NCI-H748 treated with DMSO at 0.1 percent for 48 hours (cell line): ENCODE measurements at places on chromosomes 5 and 9.

DNA sequence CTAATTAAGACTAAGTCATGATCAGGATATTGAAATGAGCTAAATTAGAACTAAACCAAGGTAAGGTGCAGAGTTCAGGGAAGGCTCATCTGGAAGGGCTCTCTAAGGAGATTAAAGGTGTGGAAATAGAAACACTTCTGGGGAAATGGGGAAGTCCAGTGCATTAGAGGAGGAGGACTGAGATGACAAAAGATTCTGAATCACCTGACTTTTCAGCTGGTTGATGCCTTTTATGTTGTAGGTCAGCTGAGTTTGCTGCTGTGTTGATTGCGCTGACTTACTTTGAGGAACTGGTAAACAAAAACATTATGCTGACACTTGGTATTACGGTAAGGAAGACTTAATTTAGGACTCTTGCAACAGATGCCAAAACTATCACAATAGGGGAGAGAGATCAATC lies 23.8 kb downstream of the IFNA5 start:
- DNase-seq = no peak

- DNase-seq = no peak
Observed at GRCh38 chr5:98581112-98581997, 192.1 kb upstream of the RGMB start.

GRCh38 chr9:34650816-34651215 lies 1.2 kb upstream of the IL11RA start:
- DNase-seq = no peak

DNA sequence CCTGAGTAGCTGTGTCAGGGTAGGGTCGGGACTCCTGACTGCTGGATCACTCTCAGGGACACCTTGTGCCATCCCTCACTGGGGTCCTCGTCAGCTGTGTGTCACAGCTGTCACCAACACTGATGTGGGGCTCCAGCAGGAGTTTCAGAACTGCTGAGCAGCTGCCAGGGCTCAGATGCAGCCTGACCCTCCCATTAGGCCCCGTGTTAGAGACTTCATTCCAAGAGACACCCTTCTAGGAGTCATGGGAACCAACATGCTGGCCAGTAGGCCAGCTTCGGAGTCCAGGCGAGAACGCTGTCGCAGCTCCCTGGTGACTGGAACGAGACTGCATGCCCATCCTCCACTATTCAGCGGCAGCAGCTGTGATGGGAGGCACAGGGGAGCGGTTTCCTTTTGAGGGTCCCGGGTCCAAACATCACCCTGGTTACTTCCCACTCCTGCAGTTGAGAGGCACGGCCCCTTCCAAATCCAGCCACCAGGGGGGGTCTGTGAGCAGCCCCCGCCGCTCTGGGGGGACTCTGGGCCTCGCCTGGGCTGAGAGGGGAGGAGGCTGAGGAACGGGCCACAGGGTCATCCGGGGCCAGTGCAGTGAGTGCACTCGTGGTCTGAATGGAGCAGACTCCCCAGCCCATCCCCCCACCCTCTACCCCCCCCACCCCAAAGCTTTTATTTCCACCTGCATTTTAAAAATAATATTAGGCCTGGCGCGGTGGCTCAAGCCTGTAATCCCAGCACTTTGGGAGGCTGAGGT lies 12.6 kb upstream of the TCF7 start:
- no peak for DNase-seq

GRCh38 chr5:598564-598890 lies 13.6 kb upstream of the CEP72 start:
- peak; percentile 51 for DNase-seq

DNA sequence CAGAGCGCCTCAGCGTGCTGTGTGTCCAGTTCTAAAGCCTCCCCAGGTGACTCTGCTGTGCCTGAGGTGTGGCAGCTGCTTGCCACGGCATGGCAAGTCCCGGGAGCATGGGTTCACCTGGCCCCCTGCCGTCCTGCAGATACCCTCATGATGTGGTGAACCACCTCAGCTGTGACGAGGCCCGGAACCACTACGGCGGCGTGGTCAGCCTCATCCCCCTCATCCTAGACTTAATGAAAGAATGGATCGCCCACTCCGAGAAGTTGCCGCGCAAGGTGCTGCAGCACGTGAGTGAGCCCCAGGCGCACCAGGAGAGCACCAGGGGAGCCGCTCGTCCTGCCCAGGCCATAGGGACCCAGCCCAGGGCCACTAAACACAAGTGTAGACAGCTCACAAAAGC lies 9.5 kb downstream of the SPACA9 start:
- DNase-seq = no peak
